CD4-positive, alpha-beta memory T cell (primary cell): ENCODE measurements at places on chromosomes 12 and 14. TPM values are rescaled to one million over a fixed set of nuclear protein-coding genes. Genes with fewer than 3 reads are reported as not detected.

DNA sequence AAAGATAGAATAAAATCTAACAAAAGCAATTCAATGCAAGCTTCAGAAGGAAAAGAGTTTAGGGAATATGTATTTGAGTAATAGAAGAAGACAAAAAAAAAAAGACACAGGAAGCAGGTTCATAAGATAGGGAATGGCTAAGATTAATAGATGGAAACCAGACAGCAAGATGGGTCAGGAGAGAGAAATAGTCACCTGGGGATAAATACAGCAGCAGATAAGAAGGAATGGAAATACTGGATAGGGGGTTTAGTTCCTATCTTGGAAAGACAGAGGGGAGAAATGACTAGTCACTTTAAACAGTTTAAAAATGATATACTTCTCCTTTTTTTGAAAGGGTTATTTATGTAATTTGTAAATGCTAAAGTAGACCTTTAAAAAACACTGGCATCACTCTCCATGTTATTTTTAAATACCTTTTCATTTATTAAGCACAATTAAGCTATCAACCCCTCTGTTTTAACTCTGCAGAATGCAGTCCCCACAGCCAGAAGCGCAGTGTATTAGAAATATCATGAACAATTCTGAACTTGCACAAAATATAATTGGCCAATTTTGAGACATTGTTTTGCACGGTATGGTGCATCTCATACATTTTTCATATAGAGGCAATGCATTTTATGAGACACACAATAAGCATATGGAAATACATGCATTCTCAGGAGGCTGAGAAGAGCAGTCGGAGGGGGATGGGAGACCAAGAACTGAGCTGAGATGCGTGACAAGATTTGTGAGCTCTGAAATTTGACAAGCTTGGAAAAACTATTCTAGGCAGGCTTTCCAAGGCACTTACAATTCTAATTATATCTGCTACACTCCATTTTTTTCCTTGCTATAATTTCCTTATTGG is 303.4 kb upstream of the PRICKLE1 start:
- no peaks in the 10 kb centered on the region for H3K36me3 ChIP-seq
- H3K4me1 ChIP-seq: no peaks in the 10 kb centered on the region
- no peak overlapping the region for H3K27ac ChIP-seq
- H3K4me3 ChIP-seq: no peak overlapping the region

The CLEC7A gene
- total RNA-seq: 0.89 TPM

The PTPRQ gene
- not detected for total RNA-seq

DNA sequence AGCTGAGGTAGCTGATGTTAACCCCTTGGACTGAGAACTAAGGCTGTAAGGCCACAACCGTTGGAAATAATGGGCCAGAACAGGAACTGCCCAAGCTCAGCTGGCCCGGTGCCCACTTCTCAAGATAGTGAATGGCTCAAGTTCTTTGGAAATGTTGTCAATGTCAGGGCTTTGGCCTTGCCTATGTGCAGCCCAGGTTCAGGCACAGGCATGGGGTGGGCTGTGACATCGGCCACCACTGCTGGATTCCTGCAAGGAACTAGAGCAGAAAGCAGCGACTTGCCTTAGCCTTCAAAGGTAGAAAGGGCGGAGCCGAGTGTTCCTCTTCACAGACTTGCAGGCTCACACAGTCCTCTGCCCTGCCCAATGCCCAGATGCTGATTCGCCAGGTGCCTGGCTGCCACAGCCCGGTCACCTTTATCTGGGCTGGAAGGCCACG is 291.2 kb downstream of the ZFP36L1 start:
- no peaks in the 10 kb centered on the region for H3K36me3 ChIP-seq
- DNase-seq: no peak
- no peaks in the 10 kb centered on the region for H3K27me3 ChIP-seq

DNA sequence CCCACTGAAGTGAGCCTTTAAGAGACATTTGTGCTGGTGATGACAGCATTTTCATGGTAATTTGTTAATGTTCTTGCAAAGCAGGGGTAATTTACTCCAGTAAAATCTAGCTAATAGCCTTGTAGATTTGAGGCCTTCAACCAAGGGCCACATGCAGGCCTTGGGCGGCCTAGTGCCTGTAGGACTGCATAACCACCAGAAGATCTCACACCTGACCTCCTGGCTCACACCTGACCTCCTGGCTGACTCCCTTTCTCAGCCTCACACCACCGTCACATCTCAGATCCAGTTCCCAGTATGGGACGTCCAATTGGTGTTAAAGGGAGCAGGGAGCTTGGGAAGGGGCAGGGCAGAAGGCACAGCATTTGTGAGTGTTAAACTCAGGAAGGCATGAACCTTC is 26.9 kb downstream of the C12orf42 start:
- H3K27me3 ChIP-seq: no peaks in the 10 kb centered on the region
- H3K36me3 ChIP-seq: no peaks in the 10 kb centered on the region
- H3K27ac ChIP-seq: no peak overlapping the region
- H3K4me1 ChIP-seq: no peaks in the 10 kb centered on the region
- no peak overlapping the region for H3K4me3 ChIP-seq
- no peak for DNase-seq

DNA sequence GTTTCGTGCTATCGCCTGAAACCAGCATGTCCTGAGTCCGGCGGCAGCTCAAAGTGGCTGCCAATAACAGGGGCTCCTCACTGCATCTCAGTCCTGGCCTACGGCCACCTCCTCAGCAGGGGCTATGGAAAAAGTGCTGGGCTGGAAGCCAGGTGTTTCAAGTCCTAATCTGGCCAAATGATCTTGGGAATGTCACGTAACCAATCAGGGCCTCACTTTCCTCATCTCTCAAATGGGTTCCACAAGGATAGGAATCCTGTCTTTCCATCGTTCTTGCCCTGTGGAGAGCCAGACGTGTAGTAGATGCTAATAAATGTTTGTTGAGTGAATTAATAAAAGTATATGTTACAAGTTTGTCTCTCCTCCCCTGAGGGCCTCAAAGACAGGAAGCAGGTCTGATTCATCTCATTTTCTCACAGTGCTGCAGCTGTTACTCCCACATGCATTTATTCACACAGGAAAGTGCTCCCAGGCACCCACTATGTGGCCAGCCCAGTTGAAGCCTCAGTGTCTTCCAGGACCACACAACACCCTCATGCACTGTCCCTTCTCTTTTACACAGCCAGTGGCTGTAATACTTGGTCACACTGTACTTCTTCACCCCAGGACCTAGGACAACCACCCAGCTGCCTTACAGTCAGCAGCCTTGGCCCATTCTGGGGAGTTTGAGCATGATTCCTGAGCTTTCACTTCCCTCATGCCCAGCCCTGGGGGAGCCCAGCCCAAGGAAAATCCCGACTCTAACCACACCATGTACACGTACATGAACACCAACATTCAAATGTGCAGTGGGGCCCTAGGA is 5.0 kb downstream of the CMKLR1 start:
- H3K36me3 ChIP-seq: no peaks in the 10 kb centered on the region
- H3K4me1 ChIP-seq: peaks cover 18% of the 10 kb centered on the region
- no peak overlapping the region for H3K27ac ChIP-seq
- H3K27me3 ChIP-seq: peaks cover 4% of the 10 kb centered on the region

- peak overlapping the region; percentile 87 for H3K27ac ChIP-seq
- peak overlapping the region; percentile 13 for H3K4me3 ChIP-seq
- H3K27me3 ChIP-seq: no peaks in the 10 kb centered on the region
- DNase-seq: no peak
Observed at GRCh38 chr14:61477712-61478462, 156.5 kb downstream of the PRKCH start.

DNA sequence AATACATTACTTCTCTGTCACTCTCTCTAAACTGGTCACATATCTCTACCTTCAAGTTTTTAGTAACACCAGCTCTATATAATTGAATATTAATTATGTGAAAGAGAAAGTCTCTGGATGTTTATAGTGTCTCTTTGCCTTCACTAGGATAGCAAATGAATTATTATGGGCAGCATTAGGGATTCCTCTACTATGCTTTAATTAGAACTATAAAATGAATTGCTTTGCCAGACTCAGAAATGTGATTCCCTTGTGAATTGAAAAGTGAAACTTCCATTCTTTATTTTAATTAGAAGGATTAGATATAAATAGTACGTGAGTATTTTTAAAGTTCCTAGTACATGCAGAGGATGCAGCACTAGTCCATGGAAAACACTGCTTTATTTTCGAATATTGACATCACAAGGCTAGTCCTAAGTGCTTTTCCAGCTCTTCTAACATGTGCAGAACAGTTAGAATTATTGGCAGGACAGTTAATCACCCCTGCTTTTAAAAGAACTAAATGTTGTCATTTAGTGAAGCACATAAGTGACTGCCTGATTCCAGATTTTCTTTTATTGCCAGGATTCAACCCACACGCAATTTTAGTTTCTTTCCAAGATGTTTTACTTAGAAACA is 23.0 kb upstream of the REP15 start:
- H3K27ac ChIP-seq: no peak overlapping the region
- no peak for DNase-seq
- H3K36me3 ChIP-seq: no peaks in the 10 kb centered on the region
- H3K4me1 ChIP-seq: no peaks in the 10 kb centered on the region
- H3K27me3 ChIP-seq: no peaks in the 10 kb centered on the region

DNA sequence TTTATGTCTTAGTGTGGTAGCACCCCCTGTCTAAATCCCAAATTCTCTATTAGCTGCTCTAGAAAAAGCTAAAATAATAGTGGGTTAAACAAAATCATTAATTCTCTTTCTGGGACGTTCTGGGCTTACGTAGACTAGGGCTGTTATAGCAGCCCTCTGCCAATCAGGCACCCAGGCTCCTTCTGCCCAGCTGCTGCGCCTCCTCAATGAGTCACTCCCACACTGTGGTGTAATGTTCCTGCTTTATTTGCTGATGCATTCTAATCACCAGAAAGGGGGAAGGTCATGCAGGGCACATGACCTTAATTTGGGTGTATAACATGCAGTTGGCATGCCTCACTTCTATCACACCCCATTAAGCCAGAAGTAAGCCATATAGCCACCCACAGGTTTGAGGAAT is 294.5 kb downstream of the GALC start:
- no peaks in the 10 kb centered on the region for H3K36me3 ChIP-seq
- H3K27ac ChIP-seq: no peak overlapping the region

GRCh38 chr14:67975470-67975869 is 155.9 kb downstream of the RAD51B start:
- no peak for DNase-seq
- no peaks in the 10 kb centered on the region for H3K36me3 ChIP-seq
- H3K4me1 ChIP-seq: no peaks in the 10 kb centered on the region
- H3K4me3 ChIP-seq: no peak overlapping the region

The DNAH10 gene
- 0.06 TPM for total RNA-seq

- DNase-seq: no peak
- H3K4me1 ChIP-seq: peaks cover 4% of the 10 kb centered on the region
- H3K36me3 ChIP-seq: no peaks in the 10 kb centered on the region
Observed at GRCh38 chr14:22118899-22119477, 445.4 kb upstream of the OR4E1 start.

DNA sequence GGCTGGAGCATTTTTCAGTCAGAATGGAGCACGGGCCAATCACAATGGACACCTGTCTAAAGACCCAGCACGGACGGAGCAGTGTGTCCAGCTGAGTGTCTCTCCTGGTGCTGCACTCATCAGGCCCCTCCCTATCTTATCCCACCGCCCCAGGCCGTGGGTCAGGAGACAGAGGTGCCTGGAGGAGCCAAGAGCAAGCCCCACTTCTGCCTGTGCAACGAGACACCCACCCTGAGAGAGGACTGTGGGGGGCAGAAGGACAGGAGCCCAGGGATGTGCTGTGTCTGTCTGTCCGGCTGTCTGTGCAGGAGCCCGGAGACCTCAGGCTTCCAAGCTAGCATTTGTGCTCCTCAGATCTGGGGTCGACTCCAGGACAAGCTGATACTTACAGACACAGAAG is 69.6 kb upstream of the SFSWAP start:
- no peak overlapping the region for H3K4me3 ChIP-seq
- H3K27ac ChIP-seq: no peak overlapping the region
- DNase-seq: no peak
- H3K36me3 ChIP-seq: no peaks in the 10 kb centered on the region
- H3K27me3 ChIP-seq: no peaks in the 10 kb centered on the region

DNA sequence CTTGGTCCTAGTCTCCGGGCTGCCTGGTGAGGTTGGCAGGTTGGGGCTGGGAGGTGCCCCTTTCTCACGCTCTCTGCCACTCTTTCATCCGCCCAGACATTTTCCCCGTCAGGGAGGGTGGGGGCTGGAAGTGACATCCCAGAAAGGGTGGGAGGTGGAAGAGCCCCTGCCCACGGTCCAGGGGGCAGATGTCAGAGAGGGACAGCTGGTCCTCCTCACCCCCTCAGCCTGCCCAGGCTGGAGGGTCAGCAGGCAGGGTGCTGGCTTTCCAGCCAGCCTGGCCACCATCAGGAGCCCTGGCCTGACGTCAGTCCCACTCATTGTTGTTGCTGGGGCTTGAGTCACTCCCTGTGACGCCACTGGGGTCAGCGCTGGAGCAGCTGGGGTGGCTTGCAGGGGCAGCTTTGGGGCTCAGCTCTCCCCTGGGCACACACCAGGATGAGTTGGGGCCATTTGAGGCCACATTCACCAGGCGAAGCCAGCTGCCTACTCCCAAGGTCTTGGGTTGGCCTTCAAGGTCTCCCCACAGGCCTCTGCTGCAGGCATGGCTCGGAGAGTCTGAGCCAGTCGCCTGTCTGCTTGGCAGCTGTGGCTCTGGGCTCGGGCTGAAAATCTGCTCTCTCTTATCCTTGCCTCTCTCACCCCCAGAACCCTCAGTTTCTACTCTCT is 5.7 kb upstream of the ATG101 start:
- no peak overlapping the region for H3K4me3 ChIP-seq
- H3K4me1 ChIP-seq: peaks cover 2% of the 10 kb centered on the region
- H3K27me3 ChIP-seq: no peaks in the 10 kb centered on the region
- DNase-seq: no peak

GRCh38 chr14:87430810-87431209 is 562.2 kb downstream of the GALC start:
- DNase-seq: no peak
- no peaks in the 10 kb centered on the region for H3K27me3 ChIP-seq
- no peaks in the 10 kb centered on the region for H3K4me1 ChIP-seq
- H3K27ac ChIP-seq: no peak overlapping the region
- no peaks in the 10 kb centered on the region for H3K36me3 ChIP-seq
- H3K4me3 ChIP-seq: no peak overlapping the region

- peaks cover 96% of the 10 kb centered on the region for H3K4me1 ChIP-seq
- DNase-seq: no peak
- H3K36me3 ChIP-seq: peaks cover 13% of the 10 kb centered on the region
- peak overlapping the region; percentile 53 for H3K27ac ChIP-seq
Observed at GRCh38 chr14:99216191-99216590, 55.8 kb downstream of the BCL11B start.

DNA sequence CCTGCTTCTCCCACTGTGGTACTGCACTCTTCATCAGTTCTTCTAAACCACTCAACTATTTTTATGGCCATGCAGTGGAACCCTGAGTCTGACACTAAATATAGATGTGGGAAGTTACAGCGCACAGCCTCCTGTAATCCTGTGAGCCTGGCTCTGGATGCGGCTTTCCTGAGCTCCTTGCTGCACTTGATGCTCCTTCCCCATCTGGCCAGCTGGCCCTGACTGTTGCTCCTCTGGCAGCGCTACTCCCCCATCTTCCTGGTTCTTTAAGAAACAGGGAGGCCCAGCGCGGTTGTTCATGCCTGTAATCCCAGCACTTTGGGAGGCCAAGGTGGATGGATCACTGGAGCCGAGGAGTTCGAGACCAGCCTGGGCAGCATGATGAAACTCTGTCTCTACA is 24.6 kb downstream of the IQSEC3 start:
- H3K4me3 ChIP-seq: no peak overlapping the region
- no peaks in the 10 kb centered on the region for H3K27me3 ChIP-seq
- H3K36me3 ChIP-seq: no peaks in the 10 kb centered on the region
- no peak overlapping the region for H3K27ac ChIP-seq
- DNase-seq: no peak

- no peak overlapping the region for H3K27ac ChIP-seq
- DNase-seq: no peak
- H3K36me3 ChIP-seq: no peaks in the 10 kb centered on the region
Observed at GRCh38 chr12:473863-474577, 14.3 kb downstream of the B4GALNT3 start.

- H3K36me3 ChIP-seq: peaks cover 56% of the 10 kb centered on the region
- no peaks in the 10 kb centered on the region for H3K4me1 ChIP-seq
- H3K27me3 ChIP-seq: no peaks in the 10 kb centered on the region
- H3K27ac ChIP-seq: no peak overlapping the region
- no peak for DNase-seq
Observed at GRCh38 chr12:56280849-56281248, 14.1 kb downstream of the COQ10A start.
